Heart right ventricle (tissue), 16 donors: ENCODE measurements at places on chromosomes 7 and 10. TPM values are rescaled to one million over a fixed set of nuclear protein-coding genes. Genes with fewer than 3 reads are reported as not detected.

PHKG1 gene
- 30.1 TPM for total RNA-seq

- DNase-seq, result no peak
- no peak overlapping the region for H3K27ac ChIP-seq
- peaks cover 89% of the 10 kb centered on the region for H3K27me3 ChIP-seq
- H3K4me3 ChIP-seq, result no peak overlapping the region
Measured at GRCh38 chr7:1288996-1289551, 56.4 kb downstream of the UNCX start.

GRCh38 chr7:22185559-22185958, 171.4 kb downstream of the RAPGEF5 start:
- H3K27ac ChIP-seq, result no peak overlapping the region
- no peaks in the 10 kb centered on the region for H3K27me3 ChIP-seq

DNA sequence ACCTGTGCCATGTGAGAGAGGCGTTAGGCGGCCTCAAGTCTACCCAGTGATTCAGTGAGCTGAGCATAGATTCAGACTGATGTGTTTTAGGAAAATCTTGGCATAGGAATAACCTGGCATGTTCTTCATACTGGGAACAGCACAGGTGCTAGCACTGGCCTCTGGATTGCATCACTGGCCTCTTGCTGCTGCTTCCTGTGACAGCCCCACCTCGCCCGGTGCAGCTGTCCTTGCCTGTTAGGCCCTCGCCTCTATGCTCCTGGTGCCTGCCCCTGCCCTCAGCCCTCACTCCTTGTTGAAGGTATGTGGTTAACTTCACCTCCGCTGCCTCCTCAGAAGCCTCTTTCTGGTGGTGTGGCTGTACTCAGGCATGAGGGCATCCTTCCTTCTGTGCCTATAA, 46.2 kb downstream of the BLNK start:
- no peak for DNase-seq
- H3K36me3 ChIP-seq, result no peaks in the 10 kb centered on the region
- no peak overlapping the region for H3K4me3 ChIP-seq
- H3K4me1 ChIP-seq, result no peaks in the 10 kb centered on the region
- H3K27ac ChIP-seq, result no peak overlapping the region

DNA sequence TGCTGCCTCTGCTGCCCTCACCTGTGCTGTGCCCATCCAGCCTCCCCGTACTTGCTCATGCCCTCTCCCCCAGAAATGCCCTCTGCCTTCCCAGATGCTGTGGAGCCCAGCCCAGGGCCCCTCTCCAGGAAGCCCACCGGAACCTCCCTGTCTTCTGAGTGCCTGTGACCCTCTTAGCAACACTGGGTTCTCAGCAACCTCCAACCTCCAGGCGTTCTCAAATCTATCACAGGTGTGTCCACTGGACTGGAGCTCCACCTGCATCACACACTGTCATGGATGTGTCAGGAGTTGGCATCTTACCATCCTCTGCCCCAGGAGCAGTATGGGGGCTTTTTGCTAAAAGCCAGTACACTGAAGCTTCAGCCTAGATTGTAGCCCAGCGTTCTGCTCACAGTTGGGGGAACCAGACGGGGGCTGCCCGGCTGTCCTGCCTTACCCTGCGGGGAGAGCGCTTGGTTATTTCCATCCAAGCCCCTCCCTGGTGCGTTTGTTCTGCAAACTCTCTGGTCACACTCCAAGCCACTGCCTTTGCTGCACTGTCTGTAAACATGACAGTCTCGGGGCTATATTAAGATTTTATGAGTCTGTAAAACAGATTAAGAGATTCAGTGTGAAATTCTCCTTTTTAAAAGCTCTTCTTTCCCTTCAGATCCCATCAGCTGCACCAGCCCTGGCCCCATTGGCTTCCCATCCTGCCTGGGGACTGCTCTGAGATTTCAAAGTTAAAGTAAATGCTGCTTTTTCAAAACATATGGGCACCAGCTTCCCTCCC, 71.3 kb upstream of the CPXM2 start:
- H3K4me1 ChIP-seq, result no peaks in the 10 kb centered on the region
- H3K36me3 ChIP-seq, result no peaks in the 10 kb centered on the region
- no peak overlapping the region for H3K27ac ChIP-seq
- DNase-seq, result no peak

- H3K36me3 ChIP-seq, result no peaks in the 10 kb centered on the region
- peak overlapping the region; percentile 96 for H3K27ac ChIP-seq
- H3K4me1 ChIP-seq, result peaks cover 64% of the 10 kb centered on the region
- no peak for DNase-seq
- no peaks in the 10 kb centered on the region for H3K27me3 ChIP-seq
Measured at GRCh38 chr7:4724648-4725013, 42.5 kb downstream of the FOXK1 start.

CNPY1 gene
- not detected for total RNA-seq

GRCh38 chr7:50213622-50214017, 90.9 kb upstream of the IKZF1 start:
- H3K4me1 ChIP-seq, result no peaks in the 10 kb centered on the region
- H3K27ac ChIP-seq, result no peak overlapping the region
- H3K27me3 ChIP-seq, result peaks cover 35% of the 10 kb centered on the region
- no peaks in the 10 kb centered on the region for H3K36me3 ChIP-seq
- DNase-seq, result no peak

DNA sequence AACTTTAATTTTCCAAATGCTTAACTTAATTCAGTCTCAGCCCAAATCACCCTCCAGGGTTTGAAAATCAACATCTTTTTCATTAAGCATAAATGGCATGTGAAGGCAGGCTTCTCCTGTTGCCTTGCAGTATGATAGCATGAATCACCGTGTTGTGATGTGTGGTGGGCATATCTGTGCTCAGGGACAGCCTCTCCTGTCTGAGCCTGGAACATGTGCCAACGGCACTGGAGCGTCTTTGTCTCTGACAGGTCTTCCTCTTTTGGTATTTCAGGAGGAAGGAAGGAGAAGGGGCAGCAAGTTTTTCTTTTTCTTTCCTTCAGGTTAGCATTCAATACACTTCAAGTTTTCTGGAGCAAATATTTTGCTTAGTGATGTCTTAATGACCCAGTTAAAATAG, 57.6 kb downstream of the LRGUK start:
- no peak overlapping the region for H3K27ac ChIP-seq
- DNase-seq, result no peak
- no peak overlapping the region for H3K4me3 ChIP-seq
- H3K27me3 ChIP-seq, result no peaks in the 10 kb centered on the region
- H3K4me1 ChIP-seq, result no peaks in the 10 kb centered on the region

MUC12 gene
- total RNA-seq, result not detected

DNA sequence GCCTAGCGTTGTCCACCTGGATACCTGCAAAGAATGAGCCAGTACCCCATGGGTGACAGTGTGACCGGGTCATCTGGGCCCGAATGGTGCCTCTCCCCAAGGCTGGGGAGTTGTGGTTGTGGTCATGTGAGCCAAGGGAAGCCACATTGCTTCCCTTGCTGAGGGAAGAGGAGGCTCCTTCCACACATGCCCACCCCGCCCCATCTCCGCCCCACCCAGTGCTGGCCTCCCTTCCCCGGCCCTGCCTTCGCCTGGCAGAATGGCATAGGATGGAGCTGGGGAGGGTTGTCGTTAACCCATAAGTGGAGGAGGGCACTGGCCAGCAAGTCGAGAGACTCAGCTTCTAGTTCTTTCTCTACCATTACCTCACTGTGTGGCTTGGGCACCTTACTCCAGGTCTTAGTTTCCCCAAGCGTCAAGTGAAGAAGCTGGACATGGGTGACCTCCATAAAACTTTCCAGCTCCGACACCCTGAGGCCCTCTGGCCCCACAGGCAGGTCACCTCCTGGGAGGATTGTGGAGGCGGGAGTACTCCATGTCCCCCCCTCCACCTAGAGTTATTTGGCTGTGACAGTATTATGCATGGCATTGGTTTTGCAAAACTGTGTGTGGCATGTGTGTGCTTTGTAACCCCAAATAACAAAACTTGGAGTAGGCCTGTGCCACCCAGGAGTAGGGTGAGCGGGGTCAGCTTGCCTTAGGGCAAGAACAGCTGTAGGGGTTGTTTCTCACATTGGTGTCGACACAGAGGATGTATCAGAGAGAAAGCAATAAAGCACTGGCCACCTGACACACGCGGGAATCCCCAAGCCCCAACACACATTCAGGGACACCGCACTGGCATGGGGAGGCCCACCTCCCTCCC, 90.5 kb upstream of the MACROH2A2 start:
- no peaks in the 10 kb centered on the region for H3K27me3 ChIP-seq
- no peaks in the 10 kb centered on the region for H3K4me1 ChIP-seq
- H3K36me3 ChIP-seq, result no peaks in the 10 kb centered on the region
- no peak overlapping the region for H3K27ac ChIP-seq

FXYD4 gene
- not detected for total RNA-seq

OR2A5 gene
- total RNA-seq, result not detected

GRCh38 chr7:133775201-133775600, 351.9 kb upstream of the LRGUK start:
- no peaks in the 10 kb centered on the region for H3K27me3 ChIP-seq
- no peak overlapping the region for H3K27ac ChIP-seq

DNA sequence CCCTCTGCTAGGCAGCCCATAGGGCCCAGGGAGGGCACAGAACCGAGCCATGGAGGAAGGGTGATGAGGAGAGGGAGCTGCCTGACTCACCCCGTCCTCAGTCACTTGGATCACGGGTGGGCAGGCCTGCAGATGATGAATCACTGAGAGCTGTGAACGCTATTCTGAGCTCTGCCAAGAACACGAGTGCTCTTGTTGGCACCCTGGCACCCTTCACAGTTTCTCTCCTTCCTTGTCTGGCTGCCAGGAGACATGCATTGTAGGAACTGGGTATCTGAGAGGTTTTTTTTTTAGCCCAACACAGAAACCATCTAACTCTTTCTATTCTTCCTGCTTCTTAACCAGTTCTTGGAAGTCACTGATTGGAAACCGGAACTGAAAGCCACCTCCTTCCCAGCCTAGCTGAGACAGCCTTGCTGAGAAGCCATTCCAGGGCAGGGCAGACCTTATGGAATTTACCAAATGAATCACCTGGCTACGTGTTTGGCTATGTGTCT, 82.1 kb downstream of the SLC37A3 start:
- peak overlapping the region; percentile 31 for H3K4me3 ChIP-seq
- H3K27me3 ChIP-seq, result no peaks in the 10 kb centered on the region
- H3K36me3 ChIP-seq, result no peaks in the 10 kb centered on the region
- peak overlapping the region; percentile 36 for H3K27ac ChIP-seq
- peak; percentile 53 for DNase-seq

DNA sequence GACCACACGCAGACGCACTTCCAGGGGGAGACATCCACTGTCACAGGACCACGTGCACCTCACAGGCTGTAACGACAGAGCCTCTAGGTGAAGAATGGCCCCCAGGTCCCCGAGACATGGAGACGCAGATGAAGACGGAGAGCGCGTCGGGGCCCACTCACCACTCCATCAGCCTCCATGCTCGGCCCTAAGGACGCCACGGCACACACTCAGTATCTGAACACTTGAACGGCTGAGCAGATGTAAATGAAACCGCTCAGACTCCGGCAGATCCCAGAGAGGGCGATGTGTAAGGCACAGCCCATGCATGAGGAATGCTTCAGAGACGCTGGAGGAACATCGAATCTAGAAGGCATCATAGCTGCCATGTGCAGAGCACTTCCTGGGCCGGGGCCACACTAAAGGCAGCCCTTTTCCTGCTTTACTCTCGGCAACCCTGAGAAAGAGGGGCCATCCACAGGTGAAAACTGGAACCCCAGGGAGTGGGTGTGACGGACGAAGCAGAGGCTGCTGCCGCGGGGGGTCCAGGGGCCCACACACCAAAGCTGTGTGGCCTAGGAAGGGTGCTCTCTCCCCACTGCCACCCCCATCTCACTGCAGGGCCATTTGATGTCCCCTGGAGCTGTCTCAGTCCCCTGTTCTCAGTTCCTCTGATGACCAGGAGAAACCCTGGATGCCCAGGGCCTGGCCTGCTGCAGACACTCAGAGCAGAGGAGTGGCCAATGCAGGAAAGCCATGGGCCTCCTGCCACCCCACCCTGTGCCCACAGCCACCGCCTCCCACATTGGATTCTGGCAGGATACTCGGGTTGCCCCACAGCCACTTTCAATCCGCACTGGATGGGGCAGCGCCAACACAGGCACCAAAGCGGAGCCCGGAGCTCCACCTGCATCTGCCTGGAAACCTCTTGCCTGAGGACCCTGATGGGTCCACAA, 253.8 kb downstream of the MAD1L1 start:
- no peaks in the 10 kb centered on the region for H3K4me1 ChIP-seq
- H3K27me3 ChIP-seq, result no peaks in the 10 kb centered on the region
- no peak overlapping the region for H3K4me3 ChIP-seq
- H3K36me3 ChIP-seq, result no peaks in the 10 kb centered on the region

GRCh38 chr7:48904975-48905374, 19.4 kb upstream of the CDC14C start:
- no peak overlapping the region for H3K27ac ChIP-seq
- no peak for DNase-seq
- H3K4me3 ChIP-seq, result no peak overlapping the region

DNA sequence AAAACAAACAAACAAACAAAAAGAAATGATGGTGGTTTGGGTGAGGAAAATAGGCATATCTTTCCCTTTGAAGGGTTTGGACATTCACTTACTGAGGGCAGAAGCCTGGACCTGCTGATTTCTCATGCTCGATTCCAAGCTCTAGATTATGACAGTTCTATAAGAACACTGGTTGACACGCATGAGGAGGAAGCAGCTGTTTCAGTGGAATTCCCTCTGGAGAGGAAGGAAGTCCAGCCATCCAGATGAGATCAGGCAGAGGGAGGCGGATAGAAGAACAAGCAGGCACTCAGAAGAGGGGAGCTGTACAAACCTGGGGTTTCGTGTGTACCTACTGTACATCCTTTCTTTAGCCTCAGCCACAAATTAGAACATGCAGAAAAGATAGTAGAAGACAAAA, 691.9 kb downstream of the INHBA start:
- no peak overlapping the region for H3K4me3 ChIP-seq
- no peaks in the 10 kb centered on the region for H3K36me3 ChIP-seq
- no peaks in the 10 kb centered on the region for H3K4me1 ChIP-seq
- no peak overlapping the region for H3K27ac ChIP-seq
- H3K27me3 ChIP-seq, result no peaks in the 10 kb centered on the region
- no peak for DNase-seq

DNA sequence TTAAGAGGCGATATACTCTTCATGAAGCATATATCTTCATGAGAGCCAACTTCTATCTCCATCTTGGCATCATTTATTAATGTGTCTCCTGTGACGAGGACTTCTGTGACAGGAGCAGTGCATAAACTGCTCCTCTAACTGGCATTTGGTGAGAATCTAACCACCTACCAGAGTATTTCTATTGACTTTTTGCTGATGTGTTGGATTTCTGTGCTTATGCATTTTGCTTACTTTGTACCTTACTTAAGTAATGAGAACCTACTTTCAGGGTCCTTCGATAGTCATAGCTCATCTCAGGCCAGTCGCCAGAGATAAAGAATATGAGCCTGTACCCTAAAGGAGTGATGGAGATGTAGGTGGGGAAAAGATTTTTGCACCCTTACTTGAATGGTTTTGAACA, 265.7 kb downstream of the SUGCT start:
- no peak overlapping the region for H3K27ac ChIP-seq
- H3K4me3 ChIP-seq, result no peak overlapping the region
- H3K27me3 ChIP-seq, result no peaks in the 10 kb centered on the region
- H3K36me3 ChIP-seq, result no peaks in the 10 kb centered on the region

GRCh38 chr10:11150231-11150731, 132.6 kb downstream of the CELF2 start:
- H3K4me3 ChIP-seq, result no peak overlapping the region
- H3K27ac ChIP-seq, result peak overlapping the region; percentile 75
- peaks cover 89% of the 10 kb centered on the region for H3K4me1 ChIP-seq
- no peaks in the 10 kb centered on the region for H3K36me3 ChIP-seq
